Thyroid gland (tissue), 4 donors: ENCODE measurements at places on chromosomes 6 and 20.
A peak's percentile ranks its signal among the peaks of the same experiment; 100 is the strongest.

- no peaks in the 10 kb centered on the region for H3K36me3 ChIP-seq
- no peaks in the 10 kb centered on the region for H3K4me1 ChIP-seq
- H3K27ac ChIP-seq: no peak overlapping the region
- DNase-seq: peak; percentile 75
- no peak overlapping the region for H3K4me3 ChIP-seq
- H3K27me3 ChIP-seq: no peaks in the 10 kb centered on the region
These were observed 13.0 kb downstream of the PI3 start for GRCh38 chr20:45187693-45188092.

DNA sequence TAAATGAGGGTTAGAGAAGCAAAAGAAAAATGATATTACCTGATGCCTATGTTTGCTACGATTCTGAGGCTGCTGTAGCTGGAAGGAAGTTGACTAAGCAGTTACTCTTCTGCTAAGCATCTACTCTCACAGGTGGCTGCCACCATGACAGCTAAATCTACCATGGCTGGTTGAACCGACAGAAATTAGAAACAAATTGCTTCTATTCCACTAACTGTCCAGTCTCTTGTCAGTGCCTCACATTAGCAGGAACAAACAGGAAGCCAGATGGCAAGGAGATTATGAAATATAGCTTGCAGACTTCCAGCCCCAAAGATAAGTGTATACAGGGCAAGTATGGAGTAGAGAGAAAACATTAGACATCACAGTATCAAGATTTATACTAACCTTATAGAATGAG lies 59.4 kb upstream of the TMEM200A start:
- no peak overlapping the region for H3K4me3 ChIP-seq
- no peak overlapping the region for H3K27ac ChIP-seq
- no peaks in the 10 kb centered on the region for H3K27me3 ChIP-seq
- no peaks in the 10 kb centered on the region for H3K36me3 ChIP-seq
- H3K4me1 ChIP-seq: peaks cover 8% of the 10 kb centered on the region

GRCh38 chr6:150032598-150032997 lies 7.3 kb upstream of the RAET1L start:
- no peak overlapping the region for H3K4me3 ChIP-seq
- no peaks in the 10 kb centered on the region for H3K36me3 ChIP-seq
- H3K27me3 ChIP-seq: no peaks in the 10 kb centered on the region
- peaks cover under 1% of the 10 kb centered on the region for H3K4me1 ChIP-seq

DNA sequence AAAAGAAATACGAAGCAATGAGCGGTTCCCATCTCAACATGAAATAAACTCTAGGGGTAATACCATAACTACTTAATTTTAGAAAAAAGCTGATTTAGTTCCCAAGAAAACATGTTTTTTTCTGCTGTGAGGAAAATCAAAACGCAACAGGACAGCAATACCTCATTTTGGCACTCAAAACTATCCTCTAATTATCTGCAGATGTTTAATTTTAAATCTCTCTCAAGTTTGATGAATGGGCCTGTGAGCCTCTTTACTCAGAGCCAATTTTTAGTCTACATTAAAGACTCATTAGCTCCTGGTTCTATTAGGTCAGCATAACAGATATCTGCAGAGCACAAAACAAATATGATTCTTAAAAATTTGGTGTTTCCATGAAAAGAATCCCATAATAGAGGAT lies 28.1 kb downstream of the RNF24 start:
- no peak for DNase-seq
- no peak overlapping the region for H3K27ac ChIP-seq
- no peaks in the 10 kb centered on the region for H3K27me3 ChIP-seq
- H3K36me3 ChIP-seq: no peaks in the 10 kb centered on the region

DNA sequence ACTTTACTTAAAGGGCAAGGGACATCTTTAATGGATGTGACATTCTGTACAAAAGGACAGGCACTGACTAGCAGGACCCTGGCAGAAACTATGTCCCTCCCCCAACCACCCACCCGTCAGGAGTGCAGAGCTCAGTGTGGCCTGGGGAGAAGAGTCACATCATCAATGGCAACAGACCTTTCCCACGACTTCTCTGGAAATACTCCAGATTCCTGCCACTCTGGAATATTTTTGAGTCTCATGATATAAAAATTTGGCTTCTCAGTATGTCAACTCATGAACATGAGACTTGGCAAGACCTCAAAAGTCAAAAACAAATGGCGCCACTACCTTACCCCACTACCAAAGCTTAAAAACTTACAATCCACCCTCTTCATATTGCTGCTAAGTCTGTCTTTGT lies 118.3 kb downstream of the SLC23A2 start:
- no peak for DNase-seq
- H3K4me1 ChIP-seq: no peaks in the 10 kb centered on the region
- no peaks in the 10 kb centered on the region for H3K27me3 ChIP-seq
- no peak overlapping the region for H3K4me3 ChIP-seq

DNA sequence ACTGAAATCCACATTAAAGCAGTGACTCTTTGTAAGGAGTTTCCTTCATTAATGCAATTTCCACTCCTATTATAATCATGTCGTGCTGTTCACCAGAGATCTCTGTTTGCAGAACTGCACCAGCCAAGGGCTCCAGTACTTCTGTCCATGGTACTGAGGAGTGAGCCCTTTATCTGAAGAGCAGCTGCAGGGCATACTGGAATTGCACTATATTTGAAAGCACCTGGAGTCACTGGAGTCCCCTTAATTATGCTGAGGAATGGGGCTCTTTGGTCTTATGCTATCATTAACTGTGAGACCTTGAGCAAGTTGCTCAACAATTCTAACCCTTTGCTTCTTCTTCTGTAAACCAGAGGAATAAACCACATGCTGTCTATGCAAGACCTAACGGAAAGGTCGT lies 61.7 kb upstream of the NUP153 start:
- no peaks in the 10 kb centered on the region for H3K4me1 ChIP-seq
- H3K4me3 ChIP-seq: no peak overlapping the region
- no peak for DNase-seq
- H3K27ac ChIP-seq: no peak overlapping the region
- H3K27me3 ChIP-seq: no peaks in the 10 kb centered on the region

- no peak for DNase-seq
- no peaks in the 10 kb centered on the region for H3K27me3 ChIP-seq
- no peak overlapping the region for H3K4me3 ChIP-seq
These were observed 66.0 kb upstream of the RIN2 start for GRCh38 chr20:19692100-19692499.

DNA sequence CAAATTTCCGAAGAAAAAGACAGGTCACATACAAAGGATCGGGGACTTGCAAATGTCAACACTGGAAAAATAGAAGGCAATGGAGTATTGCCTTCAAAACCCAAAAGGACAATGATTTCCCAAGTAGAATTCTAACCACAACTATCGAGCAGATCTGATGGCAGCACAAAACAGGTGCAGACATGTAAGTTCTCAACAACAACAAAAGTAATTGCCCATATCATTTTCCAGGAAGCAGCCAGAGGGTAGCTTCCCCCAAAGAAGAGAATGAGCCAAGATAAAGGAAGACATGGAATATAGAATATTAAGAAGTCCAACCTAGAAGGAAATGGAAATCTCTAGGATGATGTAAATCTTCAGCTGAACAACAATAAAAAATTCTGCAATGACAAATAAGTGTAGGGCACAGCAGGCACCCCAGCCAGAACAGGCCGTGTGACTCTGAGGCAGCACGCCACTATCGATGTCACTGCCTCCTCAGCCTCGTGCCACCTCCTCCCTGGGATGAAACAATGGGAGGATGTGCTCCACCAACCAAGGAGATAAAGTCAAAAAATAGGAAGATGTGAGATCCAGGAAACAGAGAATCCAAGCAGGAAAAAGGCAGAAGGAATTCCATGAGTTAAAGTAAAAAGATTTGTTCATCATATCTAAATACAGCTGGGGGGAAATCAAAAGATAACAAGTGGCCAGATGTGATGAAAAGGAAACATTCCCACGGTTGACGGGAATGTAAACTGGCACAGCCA lies 34.1 kb downstream of the SERPINB1 start:
- peaks cover 13% of the 10 kb centered on the region for H3K4me1 ChIP-seq
- no peak for DNase-seq
- no peak overlapping the region for H3K27ac ChIP-seq
- H3K36me3 ChIP-seq: no peaks in the 10 kb centered on the region

DNA sequence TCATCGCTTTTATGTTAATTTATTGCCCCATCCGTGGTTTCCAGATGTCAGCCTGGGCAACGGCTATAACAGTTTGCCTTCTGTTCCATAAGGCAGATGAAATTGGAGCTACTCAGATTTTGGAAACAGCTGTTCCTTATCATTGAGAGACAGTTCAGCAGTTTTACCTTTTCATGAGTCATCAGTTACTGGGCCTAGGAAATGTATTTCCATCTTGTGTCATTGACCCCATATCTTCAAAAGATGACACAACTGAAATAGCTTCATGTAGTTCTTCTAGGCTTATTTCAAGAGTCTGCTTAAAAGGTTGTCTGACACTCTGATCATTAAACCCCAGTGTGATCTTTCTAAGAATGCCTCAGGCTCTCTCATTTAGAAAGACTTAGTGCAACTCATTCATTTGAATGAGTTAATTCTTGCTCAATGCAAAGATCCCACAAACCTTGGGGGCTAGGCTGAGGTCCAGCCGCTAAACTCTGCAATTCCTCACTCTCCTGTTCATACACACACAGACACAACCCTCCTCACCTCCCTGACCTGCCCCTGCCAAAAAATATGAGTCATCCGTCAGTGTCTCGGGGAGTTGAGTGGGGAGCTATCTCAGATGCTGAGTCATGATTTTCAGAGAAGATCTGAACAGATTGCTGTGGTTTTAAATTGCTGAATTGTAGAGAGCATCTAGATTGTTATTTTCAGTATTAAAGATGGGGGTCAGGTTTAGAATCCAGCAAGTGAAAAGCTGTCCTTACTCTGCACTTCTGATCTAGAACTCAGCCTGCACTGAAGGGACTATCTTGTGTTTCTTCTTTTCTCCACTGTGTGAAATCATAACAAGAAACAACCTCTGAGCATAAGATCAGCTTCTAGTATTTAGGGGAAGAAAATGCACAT lies 61.8 kb downstream of the RPP40 start:
- no peaks in the 10 kb centered on the region for H3K36me3 ChIP-seq
- peaks cover 18% of the 10 kb centered on the region for H3K4me1 ChIP-seq

DNA sequence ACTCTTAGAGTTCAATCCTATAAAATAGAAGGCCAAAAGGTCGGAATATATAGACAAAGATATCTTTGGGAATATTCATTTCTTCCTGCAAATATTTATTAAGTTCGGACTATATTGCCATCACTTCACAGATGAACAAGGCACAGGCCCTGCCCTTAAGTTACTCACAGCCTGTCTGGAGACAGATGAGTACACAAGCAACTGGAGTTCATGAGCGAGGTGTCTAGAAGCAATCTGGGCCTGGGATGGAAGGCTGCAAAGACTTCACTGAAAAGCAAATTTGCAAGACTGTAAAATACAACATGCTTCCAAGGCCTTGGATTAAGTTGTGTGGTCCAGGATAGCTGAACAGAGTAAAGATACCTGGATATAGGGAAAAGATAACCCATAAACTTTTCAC lies 56.7 kb upstream of the CEP85L start:
- H3K27me3 ChIP-seq: no peaks in the 10 kb centered on the region
- H3K36me3 ChIP-seq: no peaks in the 10 kb centered on the region
- no peak overlapping the region for H3K27ac ChIP-seq
- peaks cover 7% of the 10 kb centered on the region for H3K4me1 ChIP-seq
- no peak for DNase-seq

- peaks cover 75% of the 10 kb centered on the region for H3K4me1 ChIP-seq
- H3K36me3 ChIP-seq: no peaks in the 10 kb centered on the region
- DNase-seq: peak; percentile 78
- no peak overlapping the region for H3K4me3 ChIP-seq
- H3K27ac ChIP-seq: peak overlapping the region; percentile 49
These were observed 96.9 kb downstream of the TCP11 start for GRCh38 chr6:35044145-35044745.

DNA sequence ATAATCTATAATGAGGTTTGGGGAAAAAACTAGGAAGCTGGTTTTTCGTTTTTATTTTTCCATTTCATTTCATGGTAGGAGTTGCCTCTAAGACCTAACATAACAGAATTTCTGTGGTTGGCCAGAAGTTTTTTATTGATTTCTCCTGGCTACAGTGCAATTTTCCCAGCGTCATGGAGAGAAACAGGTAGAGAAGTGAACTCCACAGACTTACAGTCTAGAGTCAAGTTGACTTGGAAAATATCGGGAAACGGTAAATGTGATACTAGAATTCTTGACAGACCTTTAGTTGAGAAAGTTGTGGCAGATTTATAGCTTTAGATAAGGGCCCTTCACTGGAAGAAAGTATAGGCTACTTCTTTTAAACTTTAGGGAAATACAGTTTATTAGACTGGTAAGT lies 238.3 kb downstream of the DOK5 start:
- H3K36me3 ChIP-seq: no peaks in the 10 kb centered on the region
- DNase-seq: no peak
